ENCODE measurements at places on chromosomes 1 and 21. TPM values are rescaled to one million over a fixed set of nuclear protein-coding genes. Genes with fewer than 3 reads are reported as not detected.

DNA sequence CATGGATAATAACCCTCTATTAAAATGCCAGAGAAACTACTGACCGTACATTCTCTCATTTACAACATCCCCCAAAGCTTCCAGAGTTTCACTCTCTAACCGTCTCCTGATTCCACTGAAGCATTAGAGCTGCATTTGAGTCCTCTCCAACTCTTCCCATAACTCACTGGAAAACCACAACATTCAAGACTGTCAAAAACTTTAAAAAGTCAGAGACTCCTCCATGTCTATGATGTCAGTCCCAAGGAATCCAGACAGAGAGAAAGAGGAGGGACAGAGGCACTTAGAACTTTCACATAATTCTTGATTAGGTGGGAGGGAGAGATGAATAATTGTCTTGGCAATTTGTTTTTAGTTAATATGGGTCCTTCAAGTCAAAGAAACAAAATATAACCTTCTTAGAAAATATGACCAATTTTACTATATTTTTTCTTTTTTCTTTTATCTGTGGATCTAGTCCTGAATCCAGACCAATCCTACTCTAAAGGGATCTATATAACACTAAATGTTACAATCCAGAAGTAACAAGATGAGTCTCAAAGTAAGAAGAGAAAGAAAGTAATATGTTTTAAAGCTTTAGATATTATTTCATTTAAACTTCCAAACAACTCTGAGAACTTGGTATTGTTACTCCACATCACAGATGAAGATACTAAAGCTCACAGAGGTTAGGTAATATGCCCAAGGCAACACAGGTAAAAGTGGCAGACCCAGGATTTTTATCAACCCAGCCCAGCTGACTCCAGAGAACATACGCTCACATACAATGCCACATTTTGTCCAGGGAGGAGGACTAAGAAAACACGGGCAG, 23.8 kb downstream of the OTUD7B start:
- DNase-seq = no peak

GRCh38 chr1:37038227-37039093, 4.1 kb upstream of the GRIK3 start:
- DNase-seq = no peak

DNA sequence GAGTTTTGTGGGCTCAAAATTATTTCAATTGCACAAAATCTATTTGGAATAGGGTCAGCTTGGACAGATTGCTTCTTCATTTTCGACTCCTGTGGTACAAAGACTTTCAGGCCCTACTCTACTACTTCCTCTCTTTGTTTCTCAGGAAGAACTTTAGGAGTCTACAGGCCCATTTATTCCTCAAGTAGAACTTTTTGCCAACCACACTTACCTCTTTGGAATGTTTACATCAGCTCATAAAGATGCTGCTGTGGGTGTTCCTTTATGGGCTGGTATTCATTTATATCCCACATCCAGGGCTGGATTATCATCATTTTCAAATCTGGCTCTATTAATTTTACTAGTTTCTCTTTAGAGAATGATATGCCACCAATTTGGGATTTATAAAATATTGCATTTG, 46.3 kb upstream of the TNFSF18 start:
- no peak for DNase-seq

- no peak for DNase-seq
These were observed 61.7 kb downstream of the HMGB4 start for GRCh38 chr1:33925586-33925985.

DNA sequence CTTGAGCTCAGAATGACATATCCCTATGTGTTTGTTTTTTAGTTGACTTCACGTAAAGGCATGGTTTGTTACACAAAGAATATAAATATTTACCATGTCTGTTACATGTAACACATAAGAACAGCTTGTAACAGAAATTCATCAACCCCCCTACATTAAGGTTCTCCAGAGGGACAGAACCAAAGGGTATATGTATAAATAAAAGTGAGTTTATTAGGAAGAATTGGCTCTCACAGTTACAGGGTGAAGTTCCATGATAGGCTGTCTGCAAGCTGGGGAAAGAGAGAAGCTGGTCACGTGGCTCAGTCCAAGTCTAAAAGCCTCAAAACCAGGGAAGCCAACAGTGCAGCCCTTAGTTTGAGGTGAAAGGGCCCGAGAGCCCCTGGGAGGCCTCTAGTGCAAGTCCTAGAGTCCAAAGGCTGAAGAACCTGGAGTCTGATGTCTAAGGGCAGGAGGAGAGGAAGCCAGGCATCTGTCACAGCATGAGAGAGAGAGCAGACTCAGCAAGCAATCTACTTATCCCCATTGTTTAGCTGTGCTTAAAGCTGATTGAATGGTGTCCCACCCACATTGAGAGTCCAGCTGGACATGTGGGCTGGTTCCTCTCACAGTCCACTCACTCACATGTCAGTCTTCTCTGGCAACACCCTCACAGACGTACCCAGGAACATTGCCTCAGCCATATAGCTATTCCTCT, 15.8 kb downstream of the THRAP3 start:
- no peak for DNase-seq

The CASP9 gene
- 9.8 TPM for total RNA-seq

The EXO1 gene
- 0.63 TPM for total RNA-seq

The ADGRB2 gene
- total RNA-seq = 2.2 TPM

The LEFTY2 gene
- 0.36 TPM for total RNA-seq

The MAEL gene
- not detected for total RNA-seq

The IGSF5 gene
- total RNA-seq = not detected
